ENCODE measurements at places on chromosomes 6 and 20.

DNA sequence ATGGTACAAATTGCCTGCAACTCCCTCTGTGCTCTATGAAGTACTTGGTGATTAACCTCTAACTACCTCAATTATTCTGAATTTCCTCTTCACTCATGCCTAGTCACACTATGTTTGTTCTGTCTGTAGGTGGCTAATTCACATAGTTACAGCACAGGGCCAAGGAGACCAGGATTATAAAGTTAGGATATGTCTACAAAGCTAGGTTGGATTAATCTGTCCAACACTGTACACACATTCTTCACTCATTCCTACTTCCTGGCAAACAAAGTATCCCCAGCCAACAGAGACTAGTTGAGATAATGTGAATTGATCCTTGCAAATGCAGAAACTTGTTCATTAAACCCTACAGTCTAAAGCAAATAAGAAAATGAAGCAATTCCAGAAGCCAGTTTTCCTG lies 269.8 kb downstream of the HACE1 start:
- peak; percentile 3 for DNase-seq

GRCh38 chr6:110232450-110232849 lies 52.2 kb downstream of the CDC40 start:
- no peak for DNase-seq

DNA sequence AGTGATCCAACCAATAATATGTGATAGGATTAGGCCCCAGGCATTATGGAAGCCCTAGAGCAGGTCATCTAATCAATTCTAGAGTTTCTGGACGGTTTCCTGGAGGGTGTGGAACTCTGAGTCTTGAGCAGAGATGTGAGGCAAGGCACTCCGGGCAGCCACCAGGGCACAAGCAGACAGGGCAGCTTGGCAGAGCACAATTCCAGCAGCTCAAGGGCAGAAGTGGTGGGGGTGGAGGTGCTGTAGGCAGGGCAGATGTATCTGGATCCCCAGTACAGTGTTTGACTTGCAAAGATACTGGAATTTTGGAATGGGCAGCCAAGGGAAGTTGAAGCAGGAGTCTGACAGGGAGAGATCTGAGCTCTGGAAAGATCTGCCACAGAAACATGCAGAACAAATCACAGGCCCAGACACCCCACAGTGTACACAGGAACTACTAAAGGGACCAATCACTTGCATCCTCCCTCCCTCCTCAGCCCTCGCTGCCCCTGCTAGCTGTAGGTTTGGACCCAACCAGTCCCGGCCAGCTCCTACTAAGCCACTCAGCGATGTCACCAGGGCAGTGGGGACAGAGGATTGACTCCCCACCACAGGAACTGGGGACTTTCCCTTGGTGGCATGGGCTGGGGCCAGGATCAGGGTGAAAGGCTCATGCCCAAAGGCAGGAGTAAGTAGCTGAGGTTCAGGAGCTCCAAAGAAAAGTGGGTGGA lies 47.0 kb downstream of the TFEB start:
- no peak for DNase-seq

- DNase-seq = no peak
Observed at GRCh38 chr6:150456902-150457643, 88.3 kb downstream of the IYD start.

- no peak for DNase-seq
Observed at GRCh38 chr6:63525186-63525878, 46.9 kb upstream of the LOC128125822 start.

GRCh38 chr6:123802697-123803503 lies 765 bp upstream of the NKAIN2 start:
- peak; percentile 74 for DNase-seq

- DNase-seq = no peak
Observed at GRCh38 chr20:12207875-12208274, 290.2 kb downstream of the BTBD3 start.

DNA sequence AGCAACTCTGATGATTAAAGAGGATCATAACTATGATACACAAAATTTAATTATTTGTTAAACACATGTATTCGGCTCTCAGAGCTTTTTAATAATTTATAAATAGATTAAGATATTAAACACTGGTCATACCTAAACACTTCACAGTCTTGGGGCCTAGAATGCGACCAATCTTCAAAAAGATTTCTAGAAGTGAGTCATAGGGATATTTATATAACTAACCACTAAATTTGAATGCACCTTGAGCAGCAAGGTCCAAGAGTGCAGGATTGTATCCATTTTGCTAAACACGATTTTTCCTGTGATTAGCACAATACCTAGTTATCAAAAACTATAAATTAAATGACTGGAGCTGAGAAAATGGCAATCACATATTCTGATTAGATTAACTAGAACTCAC lies 709.3 kb downstream of the EPHA7 start:
- DNase-seq = no peak

- DNase-seq = no peak
Observed at GRCh38 chr20:38673261-38673660, 51.0 kb upstream of the SLC32A1 start.

- DNase-seq = no peak
Observed at GRCh38 chr20:16423311-16424212, 149.7 kb downstream of the KIF16B start.

GRCh38 chr6:92086750-92087149 lies 1332.6 kb downstream of the EPHA7 start:
- no peak for DNase-seq

DNA sequence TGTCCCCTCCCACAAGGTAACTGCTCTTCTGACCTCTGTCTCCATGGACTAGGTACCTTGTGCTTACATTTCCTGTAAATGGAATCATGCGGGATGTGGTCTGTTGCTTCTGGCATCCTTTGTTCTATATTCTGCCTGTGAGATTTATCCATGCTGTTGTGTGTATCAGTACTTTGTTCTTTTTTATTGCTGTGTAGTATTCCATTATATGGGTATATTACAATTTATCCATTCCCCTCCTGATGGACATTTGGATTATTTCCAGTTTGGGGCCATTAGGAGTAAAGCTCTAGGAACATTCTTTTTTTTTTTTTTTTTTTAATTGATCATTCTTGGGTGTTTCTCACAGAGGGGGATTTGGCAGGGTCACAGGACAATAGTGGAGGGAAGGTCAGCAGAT lies 3.4 kb downstream of the C2 start:
- no peak for DNase-seq

- DNase-seq = no peak
Observed at GRCh38 chr6:34671801-34672656, 24.5 kb downstream of the ILRUN start.

DNA sequence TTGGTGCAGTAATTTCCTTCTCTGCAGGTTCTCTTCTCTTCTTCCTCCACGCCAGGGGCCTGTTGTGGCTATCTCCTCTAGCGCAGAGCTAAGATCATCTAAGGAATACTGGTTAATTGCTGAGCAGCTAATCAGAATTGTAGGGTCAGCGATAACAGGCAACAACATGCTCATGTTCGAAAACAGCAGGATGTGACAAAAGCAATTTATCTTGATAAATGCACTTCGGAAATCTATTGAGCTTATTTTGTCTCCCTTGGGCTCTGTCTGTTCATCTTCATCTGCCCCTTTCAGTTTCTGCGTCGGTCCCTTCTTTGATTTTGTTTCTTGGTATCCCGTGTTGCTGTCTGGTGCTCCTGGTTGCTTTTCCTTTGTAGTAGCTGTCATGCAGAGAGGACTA lies 67.3 kb upstream of the MAP3K7 start:
- DNase-seq = no peak

- no peak for DNase-seq
Observed at GRCh38 chr6:35048631-35049083, 92.5 kb downstream of the TCP11 start.

GRCh38 chr6:77183447-77183846 lies 279.8 kb downstream of the HTR1B start:
- DNase-seq = no peak

DNA sequence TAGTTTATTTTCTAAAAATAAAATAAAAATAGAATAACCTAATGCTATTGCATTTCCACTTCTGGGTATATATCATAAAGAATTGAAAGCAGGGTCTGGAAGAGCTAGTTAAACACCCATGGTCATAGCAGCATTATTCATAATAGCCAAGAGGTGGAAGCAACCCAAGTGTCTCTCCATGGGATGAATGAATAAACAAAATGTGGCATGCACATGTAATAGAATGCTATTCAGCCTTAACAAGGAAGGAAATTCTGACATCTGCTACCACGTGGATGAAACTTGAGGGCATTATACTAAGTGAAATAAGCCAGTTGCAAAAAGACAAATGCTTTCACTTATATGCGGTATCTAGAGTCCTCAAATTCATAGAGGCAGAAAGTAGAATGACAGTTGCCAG lies 130.8 kb downstream of the TIAM2 start:
- no peak for DNase-seq

- DNase-seq = no peak
Observed at GRCh38 chr6:8627085-8627861, 191.9 kb upstream of the SLC35B3 start.

DNA sequence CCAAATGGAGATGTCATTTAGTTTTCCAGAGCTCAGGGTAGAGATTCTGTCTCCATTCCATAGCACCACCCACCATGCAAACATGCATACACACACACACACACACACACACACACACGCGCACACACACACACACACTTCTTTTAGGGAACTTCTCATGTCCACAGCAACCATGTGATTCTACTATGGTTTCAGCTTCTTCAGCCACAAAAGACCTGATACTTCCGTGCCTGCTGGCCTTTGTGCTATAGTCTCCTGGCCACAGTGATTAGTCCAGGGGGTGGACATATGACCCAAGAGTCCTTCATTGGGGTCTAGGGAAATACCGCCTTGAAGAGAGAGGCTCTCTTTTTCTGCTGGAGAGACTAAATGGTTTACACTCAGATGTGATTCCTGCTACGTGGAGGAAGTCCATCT lies 53.5 kb downstream of the CARMIL1 start:
- DNase-seq = no peak

GRCh38 chr20:51092338-51092737 lies 69.4 kb upstream of the KCNG1 start:
- no peak for DNase-seq

DNA sequence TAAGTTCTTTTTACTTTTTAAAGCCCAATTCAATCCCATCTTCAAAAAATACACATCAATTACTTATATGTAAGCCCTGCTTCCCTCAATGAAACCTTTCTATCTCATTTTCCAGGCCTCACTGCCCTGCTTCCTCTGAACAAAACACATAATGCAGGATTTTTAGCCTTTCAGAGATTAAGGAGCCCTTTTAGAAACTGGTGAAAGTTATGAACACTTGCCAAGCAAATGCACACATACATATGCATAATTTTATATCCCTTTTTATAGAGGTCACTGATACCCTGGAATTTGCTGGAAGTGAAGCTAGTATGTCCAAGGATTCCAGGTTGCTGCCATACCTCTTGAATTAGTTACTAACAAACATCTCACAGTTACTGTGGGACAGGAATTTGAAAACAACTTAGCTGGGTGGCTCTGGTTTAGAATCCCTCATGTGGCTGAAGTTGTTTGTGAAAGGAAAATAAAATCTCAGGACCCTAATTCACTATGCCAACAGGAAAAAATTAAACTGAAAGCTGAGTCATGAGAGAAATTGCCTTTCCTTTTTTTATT lies 75.8 kb downstream of the UBE3D start:
- no peak for DNase-seq

GRCh38 chr6:139231206-139231605 lies 60.6 kb downstream of the TXLNB start:
- DNase-seq = no peak

GRCh38 chr20:61797971-61798411 lies 267.7 kb downstream of the TAF4 start:
- no peak for DNase-seq

DNA sequence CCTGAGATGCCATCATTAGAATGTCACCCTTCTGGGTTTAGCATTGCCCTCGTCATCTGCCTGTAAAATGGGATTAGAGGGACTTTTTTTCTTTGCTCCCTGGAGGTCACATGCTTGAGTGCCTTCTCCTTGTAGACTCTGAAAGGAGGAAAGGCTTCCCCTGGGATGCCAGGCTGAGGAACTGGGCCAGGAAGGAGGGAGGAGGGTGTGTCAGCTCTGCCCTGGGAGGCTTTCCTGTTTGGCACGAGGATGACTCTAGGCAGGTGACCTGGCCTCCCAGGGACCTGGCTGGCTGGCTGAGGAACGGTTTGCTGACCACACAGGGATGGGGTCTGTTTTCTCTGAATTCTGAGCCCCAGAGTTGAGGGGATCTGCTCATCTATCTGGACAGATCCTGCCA lies 137.9 kb upstream of the RNF24 start:
- no peak for DNase-seq

GRCh38 chr6:84524636-84525035 lies 239.8 kb downstream of the TBX18 start:
- no peak for DNase-seq

DNA sequence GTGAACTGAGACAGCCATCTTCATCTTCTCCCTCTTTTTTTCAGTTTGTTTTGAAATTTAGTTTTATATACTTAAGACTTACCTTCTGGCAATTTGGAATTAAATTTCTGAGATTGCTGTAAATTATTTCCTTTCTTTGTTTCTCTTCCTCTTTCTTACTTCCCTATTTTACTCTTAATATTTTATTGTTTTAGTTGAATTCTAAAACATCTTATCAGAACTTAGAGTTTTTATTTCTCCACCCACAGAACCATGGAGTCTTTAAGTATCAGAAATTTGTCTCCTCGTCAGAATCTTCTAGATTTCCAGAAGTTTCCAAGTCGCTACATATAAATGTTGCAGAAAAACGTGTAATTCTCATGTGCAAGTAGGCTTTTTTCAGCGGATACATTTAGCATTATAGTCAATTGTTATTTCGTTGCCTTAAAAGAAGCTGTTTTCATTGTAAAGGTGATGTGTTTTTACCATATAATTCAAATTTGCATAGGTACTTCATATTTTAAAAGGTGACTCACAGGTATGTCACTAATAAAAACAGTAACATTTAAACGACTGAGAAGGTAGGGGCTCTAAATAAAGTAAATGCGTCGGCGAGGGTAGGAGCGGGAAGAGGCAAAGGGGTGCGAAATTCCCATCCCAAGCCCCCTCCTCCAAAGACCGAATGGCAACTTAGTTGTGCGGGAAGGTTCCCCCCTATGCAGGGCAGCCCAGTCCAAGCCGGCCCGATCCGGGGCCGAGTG lies 866 bp upstream of the MYO6 start:
- no peak for DNase-seq

DNA sequence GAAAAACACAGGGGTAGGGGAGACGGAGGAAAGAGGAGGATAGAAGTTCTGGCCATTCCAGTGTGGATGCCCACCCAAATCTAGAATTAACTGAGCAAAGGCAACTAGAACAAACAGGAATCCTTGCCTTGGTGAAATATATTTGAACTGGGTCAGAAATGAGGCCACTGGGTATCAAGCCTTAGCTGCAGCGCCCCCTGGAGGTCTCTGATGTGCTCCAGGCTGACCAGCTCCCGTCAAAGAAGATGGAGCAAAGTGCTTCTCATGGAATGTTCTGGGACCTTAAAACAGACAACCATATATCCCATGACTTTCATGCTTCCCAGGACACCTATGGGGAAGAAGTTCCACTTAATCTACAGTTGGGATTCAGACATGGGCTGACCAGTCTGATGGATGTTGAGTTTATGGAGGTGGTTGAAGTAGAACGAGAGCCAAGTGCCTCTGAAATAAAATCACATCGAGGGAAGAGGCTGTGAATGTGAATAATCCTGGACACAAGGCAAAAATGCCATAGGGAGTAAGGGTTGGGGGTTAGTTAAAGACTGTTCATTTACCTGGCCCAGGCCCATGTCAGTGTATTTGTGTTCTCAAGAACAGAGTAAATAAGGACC lies 50.4 kb downstream of the HLA-DPB1 start:
- no peak for DNase-seq

GRCh38 chr20:47330933-47331708 lies 25.4 kb downstream of the ZMYND8 start:
- no peak for DNase-seq

- no peak for DNase-seq
Observed at GRCh38 chr6:166739117-166739975, 112.3 kb upstream of the RPS6KA2 start.
